Activated naive CD4-positive, alpha-beta T cell treated with anti-CD3 and anti-CD28 coated beads, Interleukin-2, amount 10 ng/mL, durations not matched to agents 5 hours and 36 hours (primary cell): ENCODE measurements at places on chromosomes 3 and 15. TPM values are rescaled to one million over a fixed set of nuclear protein-coding genes. Genes with fewer than 3 reads are reported as not detected.

The NR2E3 gene
- total RNA-seq, result not detected

The RPP14 gene
- total RNA-seq, result 12.3 TPM

The IGSF11 gene
- total RNA-seq, result 0.99 TPM

The ZIC4 gene
- not detected for total RNA-seq

The NPHP3 gene
- 23.6 TPM for total RNA-seq

The ZIC1 gene
- total RNA-seq, result not detected

The TRH gene
- not detected for total RNA-seq

The TMEM108 gene
- total RNA-seq, result not detected

The CMTM7 gene
- 44.8 TPM for total RNA-seq

The RAP2B gene
- 27.7 TPM for total RNA-seq

The MUSTN1 gene
- 1.7 TPM for total RNA-seq

The ISG20 gene
- 149 TPM for total RNA-seq

The IL20RB gene
- total RNA-seq, result 1.5 TPM

The FETUB gene
- not detected for total RNA-seq

The NPAP1 gene
- not detected for total RNA-seq

The ZNF619 gene
- total RNA-seq, result 9.3 TPM

The FNDC3B gene
- 13.8 TPM for total RNA-seq

The TTLL13 gene
- total RNA-seq, result 0.20 TPM

The FAM3D gene
- not detected for total RNA-seq

The PLA2G4E gene
- total RNA-seq, result not detected

The HTR3E gene
- total RNA-seq, result not detected

The TBCCD1 gene
- total RNA-seq, result 13.1 TPM

The TMC3 gene
- not detected for total RNA-seq

The GOLGA8T gene
- total RNA-seq, result not detected

The CCRL2 gene
- 5.6 TPM for total RNA-seq

The ANKRD34C gene
- total RNA-seq, result not detected

The PDZRN3 gene
- total RNA-seq, result not detected

The CRTAP gene
- total RNA-seq, result 37.8 TPM

The ARL6IP5 gene
- total RNA-seq, result 189 TPM

The NPTN gene
- total RNA-seq, result 31.2 TPM

The SLC15A2 gene
- total RNA-seq, result 1.9 TPM

The CCDC39 gene
- total RNA-seq, result not detected

The LRTM1 gene
- not detected for total RNA-seq

The PARP15 gene
- 71.0 TPM for total RNA-seq

The RTP1 gene
- not detected for total RNA-seq

The CLRN1 gene
- total RNA-seq, result not detected

The BFSP2 gene
- total RNA-seq, result 0.68 TPM

The IL17RB gene
- 3.5 TPM for total RNA-seq

The C3orf85 gene
- total RNA-seq, result not detected

The SERPINI2 gene
- not detected for total RNA-seq

The GOLGA8G gene
- not detected for total RNA-seq
